ENCODE measurements at places on chromosomes 3 and 15.

GRCh38 chr3:46491089-46492070 is 6.4 kb upstream of the RTP3 start:
- no peak for ATAC-seq

DNA sequence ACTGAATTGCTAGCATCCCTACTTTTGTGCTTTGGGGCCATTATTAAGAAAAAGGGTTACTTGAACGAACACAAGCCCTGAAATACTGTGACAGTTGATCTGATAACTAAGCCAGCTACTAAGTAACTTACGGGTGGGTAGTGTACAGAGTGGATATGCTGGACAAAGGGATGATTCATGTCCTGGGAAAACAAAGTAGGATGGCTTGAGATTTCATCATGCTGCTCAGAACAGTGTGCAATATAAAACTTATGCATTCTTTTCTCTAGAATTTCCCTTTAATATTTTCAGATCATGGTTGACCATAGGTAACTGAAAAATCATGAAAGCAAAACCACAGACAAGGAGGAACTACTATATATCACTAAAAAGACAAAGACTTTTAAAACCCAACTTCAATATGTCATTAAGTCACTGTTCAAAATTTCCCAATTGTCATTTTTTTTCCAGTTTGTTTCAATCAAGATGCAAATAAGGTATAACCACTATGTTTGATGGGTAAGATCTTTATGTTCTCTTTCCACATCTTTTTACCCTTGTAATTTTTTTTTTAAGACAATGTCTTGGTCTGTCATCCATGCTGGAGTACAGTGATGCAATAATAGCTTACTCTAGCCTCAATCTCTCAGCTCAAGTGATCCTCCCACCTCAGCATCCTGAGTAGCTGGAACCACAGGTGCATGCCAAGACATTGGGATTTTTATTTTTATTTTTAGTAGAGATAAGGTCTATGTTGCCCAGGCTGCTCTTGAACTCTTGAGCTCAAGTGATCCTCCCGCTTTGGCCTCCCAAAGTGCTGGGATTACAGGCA is 67.7 kb downstream of the IFT80 start:
- peak; percentile 87 for ATAC-seq

GRCh38 chr15:67127965-67128364 is 62.6 kb downstream of the SMAD3 start:
- ATAC-seq = peak; percentile 73

- no peak for ATAC-seq
These were observed 2.4 kb upstream of the PDCD6IP start for GRCh38 chr3:33795856-33796536.

DNA sequence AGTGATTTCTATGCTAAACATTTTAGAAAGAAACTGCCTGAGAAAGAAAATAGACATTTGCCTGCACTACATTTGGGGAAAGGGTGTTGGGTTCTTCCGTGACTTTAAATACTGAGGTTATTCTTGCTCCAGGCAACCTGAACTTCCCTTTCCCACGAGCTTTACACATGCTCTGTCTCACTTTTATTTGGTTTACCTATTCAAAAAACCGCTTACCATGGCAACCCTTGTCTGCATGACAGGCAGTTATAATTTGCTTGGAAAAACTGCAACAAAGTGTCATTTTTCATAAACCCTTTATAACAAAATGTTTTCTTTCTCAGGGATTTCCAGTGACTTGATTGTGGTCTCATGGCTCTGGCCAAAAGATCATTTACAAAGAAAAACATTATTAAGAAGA is 416.3 kb upstream of the MEIS2 start:
- ATAC-seq = no peak

- ATAC-seq = no peak
These were observed 28.9 kb downstream of the C3orf20 start for GRCh38 chr3:14703791-14704190.

- no peak for ATAC-seq
These were observed 464.5 kb upstream of the TGFBR2 start for GRCh38 chr3:30141927-30142326.

GRCh38 chr3:59433546-59433945 is 383.7 kb upstream of the CFAP20DC start:
- no peak for ATAC-seq

DNA sequence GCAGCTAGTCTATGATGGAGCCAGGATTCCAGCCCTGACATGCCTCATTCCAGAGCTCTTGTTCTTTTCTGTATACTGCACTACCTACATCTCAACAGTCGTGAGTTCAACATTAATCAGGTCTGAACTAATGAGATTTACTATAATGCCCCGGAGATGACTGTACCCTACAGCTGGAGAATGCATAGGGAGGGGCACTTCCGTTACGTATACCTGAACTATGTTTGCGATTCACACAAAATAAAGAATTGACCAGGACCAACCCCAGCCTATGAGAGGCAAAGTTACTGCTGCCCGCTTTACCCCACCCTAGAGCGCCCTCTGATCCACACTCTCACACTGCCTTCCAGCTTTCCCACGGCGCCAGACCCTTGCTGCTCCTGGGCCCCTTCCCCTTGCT is 97.0 kb downstream of the IGF2BP2 start:
- ATAC-seq = peak; percentile 51

DNA sequence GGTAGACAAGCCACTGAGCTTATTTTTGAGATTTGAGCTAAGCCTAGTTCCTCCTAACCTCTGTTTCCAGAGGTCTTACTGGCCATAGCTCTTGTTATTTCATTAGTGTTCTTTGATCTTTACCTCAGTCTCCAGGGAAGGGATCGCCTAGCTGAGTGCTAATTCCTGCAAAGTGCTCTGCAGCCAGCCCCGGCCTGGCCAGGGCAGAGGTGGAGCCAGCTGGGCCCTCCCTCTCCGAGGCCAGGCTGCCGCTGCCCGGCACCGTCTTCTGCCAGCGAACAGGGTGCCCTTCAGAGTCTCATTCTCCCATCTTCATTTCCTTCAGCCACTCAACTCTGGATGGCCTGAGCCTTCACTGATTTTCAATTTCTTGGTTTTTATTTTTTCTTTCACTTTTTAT is 19.7 kb downstream of the FAN1 start:
- ATAC-seq = no peak

DNA sequence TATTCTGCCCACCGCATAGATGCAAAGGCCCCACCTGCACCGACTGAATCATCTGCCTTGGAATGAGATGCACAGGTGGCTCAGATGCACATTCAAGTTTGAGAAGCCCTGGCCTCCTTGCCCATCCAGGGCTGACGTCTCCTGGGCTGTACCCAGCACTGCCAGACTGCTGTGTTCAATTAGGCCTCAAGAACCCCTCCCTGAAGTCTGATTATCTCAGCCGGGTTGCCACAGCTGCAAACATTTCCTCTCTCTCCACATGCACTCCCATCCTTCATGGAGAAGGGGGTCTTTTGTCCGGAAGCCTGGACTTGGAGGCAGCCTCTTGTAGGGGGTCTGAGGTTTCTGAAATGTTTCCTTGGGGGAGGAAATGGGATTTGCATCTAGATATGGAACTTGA is 459.4 kb upstream of the PROK2 start:
- no peak for ATAC-seq

- ATAC-seq = no peak
These were observed 755.1 kb downstream of the ROBO2 start for GRCh38 chr3:77795013-77795412.

- ATAC-seq = no peak
These were observed 35.0 kb downstream of the ZXDC start for GRCh38 chr3:126440709-126440995.

DNA sequence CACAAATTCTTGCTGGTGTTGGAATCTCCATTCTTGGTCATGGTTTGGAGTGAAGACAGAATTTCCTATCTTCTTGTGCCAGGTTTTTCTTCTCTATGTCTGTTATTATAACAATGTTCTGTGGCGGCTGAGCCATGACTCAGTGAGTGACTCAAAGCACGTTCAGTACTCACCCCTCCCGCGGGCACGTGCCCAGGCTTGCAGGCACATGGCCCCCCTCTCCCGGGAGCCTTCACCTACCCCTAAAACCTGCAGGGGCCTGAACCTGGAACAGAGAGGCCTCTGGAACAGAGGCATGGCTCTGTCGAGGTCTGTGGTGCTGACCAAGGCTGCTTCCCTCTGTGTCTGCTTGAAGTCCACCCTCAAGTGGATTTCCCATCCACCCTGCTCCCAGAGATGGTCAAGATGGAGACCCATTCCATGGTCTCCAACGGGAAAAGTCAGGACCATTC is 27.6 kb downstream of the PLXNB1 start:
- ATAC-seq = peak; percentile 71

DNA sequence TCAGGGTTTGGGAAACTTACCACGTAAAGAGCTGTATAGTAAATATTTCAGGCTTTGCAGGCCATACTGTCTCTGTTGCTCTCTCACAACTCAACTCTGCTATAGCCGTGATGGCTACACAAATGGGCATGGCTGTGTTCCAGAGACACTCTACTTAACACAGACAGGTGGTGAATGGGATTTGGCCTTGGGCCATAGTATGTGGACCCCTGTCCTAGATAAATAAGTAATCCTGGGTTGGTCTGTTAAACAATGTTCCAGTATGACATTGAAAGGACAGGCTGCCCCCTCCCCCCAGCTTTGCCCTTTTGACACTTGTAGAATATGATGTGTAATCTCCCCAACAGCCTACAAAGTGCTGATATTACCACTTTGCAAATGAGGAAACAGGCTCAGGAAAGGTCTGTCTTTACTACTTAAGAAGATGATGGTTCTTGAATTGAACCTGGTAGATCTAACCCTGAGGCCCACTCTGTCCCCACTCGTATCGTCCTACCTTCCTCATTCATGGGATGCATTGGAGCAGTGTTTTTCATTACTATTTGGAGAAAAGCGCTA is 38.4 kb downstream of the SLCO3A1 start:
- ATAC-seq = no peak

DNA sequence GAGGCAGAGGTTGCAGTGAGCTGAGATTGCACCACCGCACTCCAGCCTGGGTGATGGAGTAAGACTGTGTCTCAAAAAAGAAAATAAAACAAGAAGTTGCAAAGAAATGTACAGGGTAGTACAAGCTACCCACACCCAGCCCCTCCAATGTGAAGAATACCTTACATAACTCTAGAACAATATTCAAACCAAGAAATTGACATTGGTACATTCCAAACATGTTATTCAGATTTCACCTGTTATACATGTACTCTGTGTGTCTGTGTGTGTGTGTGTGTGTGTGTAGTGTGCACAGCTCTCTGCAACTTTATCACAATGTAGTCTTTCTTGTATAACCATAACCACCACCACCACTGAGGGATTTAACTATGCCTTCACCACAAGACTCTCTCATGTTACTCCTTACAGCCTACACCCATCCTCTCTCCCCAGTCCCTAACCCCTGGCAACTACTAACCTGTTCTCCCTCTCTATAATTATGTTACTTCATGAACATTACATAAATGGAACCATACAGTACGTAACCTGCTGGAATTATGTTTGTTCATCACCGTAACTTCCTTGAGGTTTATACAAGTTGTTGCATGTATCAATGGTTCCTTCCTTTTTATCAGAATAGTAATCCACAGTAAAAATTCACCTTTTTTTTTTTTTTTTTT is 16.2 kb upstream of the TJP1 start:
- no peak for ATAC-seq

- ATAC-seq = no peak
These were observed 672 bp downstream of the AADAC start for GRCh38 chr3:151814588-151814987.

GRCh38 chr15:64009241-64009640 is 37.0 kb downstream of the DAPK2 start:
- no peak for ATAC-seq

DNA sequence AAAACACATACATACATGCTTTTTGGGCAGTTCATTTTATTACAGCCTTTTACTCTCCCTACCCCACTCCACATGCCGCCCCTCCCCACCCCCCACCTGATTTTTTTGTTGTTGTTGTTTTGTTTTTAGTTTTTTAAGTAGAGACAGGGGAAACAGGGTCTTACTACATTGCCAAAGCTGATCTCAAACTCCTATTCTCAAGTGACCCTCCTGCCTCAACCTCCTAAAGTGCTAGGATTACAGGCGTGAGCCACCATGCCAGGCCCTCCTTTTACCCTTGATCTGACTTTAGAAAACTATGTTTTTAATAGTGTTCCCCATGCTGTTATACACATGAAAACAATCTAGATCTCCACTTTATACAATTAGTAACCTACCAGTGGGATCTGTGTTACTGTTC is 14.8 kb downstream of the PDE12 start:
- ATAC-seq = no peak

GRCh38 chr3:156742401-156742800 is 68.0 kb downstream of the TIPARP start:
- no peak for ATAC-seq

Data from SK-N-SH treated with all-trans-retinoic acid at 6 μM for 48 hours (cell line).